Fibroblast of skin of right quadriceps (primary cell): ENCODE measurements at places on chromosomes 2 and 18.
A peak's percentile ranks its signal among the peaks of the same experiment; 100 is the strongest.

- no peak for DNase-seq
Observed at GRCh38 chr2:85708641-85709040, 14.5 kb downstream of the GNLY start.

DNA sequence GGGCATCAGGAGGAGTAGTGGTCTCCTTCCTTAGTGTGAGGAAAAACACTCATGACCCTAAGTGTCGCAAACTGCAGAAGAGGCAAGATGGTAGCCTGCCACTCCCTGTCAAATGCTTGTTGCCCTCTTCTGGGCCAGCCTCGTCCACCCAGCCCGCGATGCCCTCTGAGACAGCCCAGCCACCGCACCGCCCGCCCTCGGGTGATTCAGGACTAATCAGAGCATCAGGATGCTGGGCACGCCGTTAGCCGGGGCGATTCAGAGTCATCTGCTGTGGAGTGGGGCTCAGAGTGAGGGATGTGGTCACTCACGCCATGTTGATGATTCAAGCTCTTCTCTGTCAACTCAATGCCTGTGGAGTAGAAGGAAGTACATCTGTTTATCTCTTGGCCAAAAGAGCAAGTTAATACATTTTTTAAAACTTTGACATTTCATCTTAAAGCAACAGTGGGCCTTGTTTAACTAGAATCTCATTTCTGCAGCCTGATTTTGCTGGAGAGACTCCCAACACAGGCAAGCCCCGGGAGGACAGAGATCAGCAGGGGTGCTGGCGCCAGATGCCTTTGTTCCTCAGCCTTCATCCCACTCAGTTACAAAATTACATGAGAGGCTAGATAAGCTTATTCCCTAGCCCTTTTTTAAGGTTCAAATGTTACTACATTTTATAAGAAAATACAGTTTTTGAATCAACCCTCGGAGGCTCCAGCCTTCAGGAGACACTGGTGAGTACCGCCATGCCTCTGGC lies 79.0 kb downstream of the TMEM18 start:
- DNase-seq: no peak

- peak; percentile 11 for DNase-seq
Observed at GRCh38 chr2:189673661-189674373, 653 bp upstream of the ANKAR start.

DNA sequence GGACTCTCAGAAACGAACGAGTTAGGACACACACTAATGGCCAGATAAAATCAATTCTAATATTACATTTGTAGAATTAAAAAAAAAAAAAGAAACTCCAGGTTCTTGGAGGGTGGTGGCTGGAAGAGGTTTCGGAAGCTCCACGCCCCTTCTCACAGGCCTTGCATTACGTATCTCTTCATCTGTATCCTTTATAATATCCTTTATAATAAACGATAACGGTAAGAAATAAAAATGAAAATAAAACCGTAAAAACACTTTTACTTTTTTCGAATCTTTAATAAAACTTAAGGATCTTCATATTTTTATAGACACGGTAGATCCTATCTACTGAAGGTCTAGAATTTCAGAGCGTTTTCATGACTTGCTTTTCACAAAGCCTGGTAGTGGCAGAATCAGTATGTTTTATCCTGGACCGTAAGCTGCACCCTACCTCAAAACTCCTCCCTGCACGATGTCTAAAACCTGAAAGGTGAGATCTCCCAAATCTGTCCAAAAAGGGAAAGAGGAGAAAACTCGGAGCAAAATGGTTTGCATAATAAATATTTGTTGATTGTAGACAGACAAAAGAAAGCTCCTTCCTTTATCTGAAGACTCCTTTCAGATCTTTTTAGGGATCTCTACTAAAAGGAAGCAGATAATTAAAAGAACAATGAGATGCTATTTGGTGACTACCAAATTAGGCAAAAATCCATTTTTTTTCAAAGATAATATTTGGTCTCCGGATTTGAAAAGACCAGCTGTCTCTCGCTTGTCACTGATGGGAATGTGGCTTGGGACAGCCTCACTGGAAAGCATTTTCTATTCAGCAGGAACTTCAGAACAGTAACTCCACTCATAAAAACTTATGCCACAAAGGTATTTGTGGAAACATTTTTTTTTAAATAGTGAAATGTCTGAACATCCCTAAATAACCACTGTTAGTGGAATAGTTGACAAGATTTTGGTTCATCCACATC lies 2.0 kb upstream of the CXCR4 start:
- DNase-seq: no peak

- DNase-seq: peak; percentile 70
Observed at GRCh38 chr2:7736646-7737305, 819.6 kb downstream of the RNF144A start.

- no peak for DNase-seq
Observed at GRCh38 chr2:20656561-20656960, 5.7 kb upstream of the HS1BP3 start.

GRCh38 chr2:95017836-95018235 lies 7.7 kb upstream of the MAL start:
- DNase-seq: no peak

GRCh38 chr2:109613081-109613921 lies 465 bp downstream of the SEPTIN10 start:
- peak; percentile 60 for DNase-seq

- DNase-seq: no peak
Observed at GRCh38 chr18:40866968-40867367, 1088.1 kb upstream of the PIK3C3 start.

DNA sequence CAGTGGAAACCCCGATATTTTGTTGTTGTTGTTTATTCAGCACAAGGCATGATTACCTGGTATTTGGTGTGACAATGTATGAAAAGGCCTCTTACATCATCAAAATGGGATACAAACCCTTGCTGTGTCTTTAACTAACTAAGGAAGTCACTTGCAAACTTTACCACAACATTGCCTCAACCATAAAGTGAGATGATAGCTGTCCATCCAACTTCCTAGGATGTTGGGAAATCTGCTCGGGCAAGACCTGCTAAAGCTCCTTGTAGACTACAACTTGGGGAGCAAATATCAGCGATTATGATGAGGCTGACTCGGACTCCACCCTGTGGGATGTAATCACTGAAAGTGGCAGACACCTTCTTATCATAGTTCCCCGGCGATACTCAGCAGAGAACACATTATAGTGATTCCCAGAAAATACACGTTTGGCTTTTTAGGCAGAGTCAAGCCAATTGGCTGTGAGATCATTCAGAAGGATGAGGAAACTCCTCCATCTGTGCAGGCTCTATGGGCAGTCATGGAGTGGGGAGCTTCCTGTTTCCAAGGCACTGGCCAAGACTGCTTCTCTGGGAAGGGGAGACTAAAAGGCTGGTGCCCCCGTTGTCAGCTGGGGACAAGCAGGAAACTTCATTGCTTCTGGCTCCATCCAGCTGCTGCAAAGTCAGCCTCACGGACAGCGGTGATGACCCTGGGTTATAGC lies 289.0 kb downstream of the RNF144A start:
- DNase-seq: no peak

DNA sequence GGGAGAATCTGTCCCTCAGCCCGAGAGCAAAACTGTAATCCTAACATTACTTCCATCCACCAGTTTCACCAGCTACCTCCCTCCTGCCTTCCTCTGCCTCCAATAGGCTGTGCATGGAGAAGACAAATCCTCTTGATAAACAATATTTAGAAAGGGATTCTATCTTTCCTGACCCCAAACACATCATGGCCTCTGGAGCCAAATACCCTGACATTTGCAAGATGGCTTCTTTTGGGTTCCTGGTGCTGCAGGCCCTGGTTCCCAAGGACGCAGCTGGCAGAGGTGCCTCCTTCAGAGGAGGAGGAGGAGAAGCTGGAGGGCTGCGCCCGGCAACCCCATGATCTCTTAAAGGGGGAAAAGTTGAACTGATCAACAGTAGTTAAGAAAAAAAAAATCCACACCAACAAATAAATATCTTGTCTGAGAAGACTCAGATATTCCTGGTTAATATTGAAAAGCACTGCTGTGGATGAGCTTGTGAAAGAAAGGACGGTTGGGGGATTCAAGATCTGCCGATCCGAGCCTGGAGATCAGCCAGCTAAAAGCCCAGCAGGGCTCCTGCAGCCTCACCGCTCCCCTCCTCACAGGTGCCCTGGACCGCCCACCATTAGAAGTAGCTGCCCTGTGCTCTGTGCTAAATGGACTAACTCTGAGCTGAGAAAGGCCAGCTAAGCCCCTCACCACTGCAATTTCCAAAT lies 116.8 kb downstream of the MSH2 start:
- DNase-seq: no peak

DNA sequence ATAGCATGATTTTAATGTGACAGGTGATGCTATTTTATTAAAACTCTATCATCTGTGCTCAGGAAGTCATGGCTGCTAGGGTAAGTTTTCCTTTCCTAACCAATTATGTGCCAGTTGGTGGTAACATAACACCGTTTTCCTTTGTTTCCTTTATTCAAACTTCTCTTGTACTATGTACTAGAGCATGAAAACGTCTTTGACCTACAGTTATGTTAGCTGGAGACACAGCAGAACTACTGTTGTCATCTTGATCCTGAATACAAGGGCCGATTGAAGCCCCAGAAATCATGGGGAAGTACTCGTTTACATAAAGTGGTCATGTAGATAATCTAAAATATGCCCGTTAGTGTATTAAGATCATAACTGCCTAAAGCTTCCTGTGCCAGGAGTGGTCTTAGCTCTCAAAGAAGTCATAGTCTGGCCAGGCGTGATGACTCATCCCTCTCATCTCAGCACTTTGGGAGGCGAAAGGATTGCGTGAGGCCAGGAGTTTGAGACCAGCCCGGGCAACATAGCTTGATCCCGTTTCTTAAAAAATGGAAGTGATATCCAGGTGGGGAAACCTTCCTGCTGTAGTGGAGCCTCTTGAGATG lies 20.5 kb downstream of the NEDD4L start:
- DNase-seq: no peak

DNA sequence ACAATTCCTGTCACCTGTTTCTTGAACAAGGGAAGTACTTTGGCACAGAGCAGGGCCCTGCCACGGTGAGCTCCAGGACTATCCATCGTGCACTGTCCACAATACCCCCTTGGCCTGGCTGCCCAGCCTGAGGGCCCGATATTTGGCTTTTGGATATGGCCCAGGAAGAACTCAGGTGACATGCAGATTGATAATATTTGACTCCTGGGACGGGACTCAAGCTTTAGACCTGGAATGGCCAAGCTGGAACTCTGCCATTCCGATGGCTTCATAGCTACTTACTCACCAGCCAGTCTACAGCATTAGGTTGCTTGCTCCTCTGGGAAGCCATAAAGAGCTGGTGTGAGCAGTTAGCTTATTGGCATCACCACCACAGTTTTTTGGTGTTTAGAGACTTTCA lies 26.6 kb downstream of the EML6 start:
- DNase-seq: peak; percentile 36

DNA sequence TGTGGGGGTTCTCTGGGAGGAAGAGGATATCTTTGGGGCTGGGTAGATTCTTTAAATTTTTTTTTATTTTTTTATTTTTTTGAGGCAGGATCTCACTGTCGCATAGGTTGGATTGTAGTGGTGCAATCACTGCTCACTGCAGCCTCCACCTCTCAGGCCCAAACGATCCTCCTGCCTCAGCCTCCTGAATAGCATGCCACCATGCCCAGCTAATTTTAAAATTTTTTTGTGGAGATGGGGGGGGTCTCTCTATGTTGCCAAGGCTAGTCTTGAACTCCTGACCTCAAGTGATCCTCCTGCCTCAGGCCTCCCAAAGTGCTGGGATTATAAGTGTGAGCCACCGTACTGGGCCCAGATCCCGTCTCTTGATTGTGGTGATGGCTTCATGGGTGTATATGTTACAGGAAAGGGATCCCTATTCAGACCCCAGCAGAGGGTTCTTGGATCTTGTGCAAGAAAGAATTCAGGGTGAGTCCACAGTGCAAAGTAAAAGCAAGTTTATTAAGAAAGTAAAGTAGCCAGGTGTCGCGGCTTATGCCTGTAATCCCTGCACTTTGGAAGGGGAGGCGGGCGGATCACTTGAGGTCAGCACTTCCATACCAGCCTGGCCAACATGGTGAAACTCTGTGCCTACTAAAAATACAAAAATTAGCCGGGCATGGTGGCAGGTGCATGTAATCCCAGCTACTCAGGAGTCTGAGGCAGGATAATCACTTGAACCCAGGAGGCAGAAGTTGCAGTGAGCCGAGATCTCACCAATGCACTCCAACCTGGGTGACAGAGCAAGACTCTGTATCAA lies 2.0 kb upstream of the C2orf68 start:
- no peak for DNase-seq

GRCh38 chr18:3114451-3114850 lies 101.5 kb upstream of the LPIN2 start:
- no peak for DNase-seq

- peak; percentile 8 for DNase-seq
Observed at GRCh38 chr2:58428096-58429013, 187.2 kb upstream of the FANCL start.
